Mucosa of descending colon (tissue), 3 donors: ENCODE measurements at places on chromosomes 13 and 19. TPM values are rescaled to one million over a fixed set of nuclear protein-coding genes. Genes with fewer than 3 reads are reported as not detected.

GRCh38 chr13:22369840-22370239 lies 699.0 kb downstream of the FGF9 start:
- no peak for DNase-seq

GRCh38 chr13:25153736-25154135 lies 18.4 kb downstream of the AMER2 start:
- DNase-seq = no peak

DNA sequence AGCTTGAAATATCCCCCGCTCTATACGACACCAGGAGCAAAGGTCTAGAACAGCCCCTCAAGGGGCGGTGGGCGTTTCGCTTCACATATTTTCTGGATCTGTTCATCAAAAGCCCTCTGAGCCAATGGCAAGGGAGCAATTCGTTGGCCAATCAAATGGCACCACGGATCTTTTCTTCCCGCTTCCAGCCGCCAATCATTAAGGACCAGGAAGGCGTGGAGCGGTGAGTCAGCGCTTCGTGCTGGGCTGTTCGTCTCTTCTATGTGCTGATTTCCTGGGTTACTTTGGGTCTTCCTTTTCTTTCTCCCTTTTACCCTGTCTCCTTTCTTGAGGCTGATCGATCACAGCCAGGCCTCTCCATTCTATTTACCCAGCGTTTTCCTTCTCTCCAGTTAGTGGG lies at the start of gene NLRP4:
Gene NLRP4, plus strand, starts transcription at position 201 of the 400 bp plus-strand sequence. CDS start 15,541 bp downstream, outside the sequence.
- no peak for DNase-seq

DNA sequence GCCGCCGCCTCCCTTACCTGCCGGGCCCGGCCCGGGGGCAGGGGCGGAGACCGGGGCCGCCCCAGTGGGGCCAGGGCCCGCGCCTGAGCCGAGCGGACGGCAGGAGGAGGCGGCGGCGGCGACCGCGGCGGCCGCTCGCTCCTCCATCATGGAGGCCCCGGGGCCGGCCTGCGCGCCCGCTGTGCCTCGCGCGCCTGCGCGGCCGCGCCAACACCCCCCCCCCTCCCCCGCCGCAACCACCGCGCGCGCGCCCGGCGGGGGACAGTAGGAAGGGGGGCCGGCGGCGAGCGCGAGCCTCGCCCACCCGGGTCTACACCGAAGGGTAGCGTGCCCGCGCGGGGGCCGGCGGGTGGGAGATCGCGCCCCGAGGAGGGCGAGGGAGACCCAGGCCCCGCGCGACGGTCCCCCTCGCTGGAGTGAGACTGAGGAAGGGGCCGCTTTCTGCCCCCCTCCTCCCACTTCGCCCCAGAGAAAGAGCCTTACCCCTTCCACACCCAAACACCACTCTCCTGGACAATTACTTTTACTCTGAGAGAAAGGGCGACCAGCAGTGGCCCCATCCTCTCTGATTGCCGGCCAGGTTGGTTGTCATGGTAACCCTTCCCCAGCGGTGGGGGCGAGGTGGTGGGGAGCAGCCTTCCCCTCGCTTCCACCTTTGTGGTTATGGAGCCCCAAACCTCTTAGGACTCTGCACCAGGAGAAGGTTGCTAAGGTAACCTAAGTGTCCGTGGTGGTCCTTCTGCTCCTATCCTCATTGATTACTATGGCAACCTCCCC lies at the start of gene STRN4:
Gene STRN4, minus strand, starts transcription at position 170 of the 777 bp plus-strand sequence. Its CDS starts 20 bp downstream, at position 150.
- no peak for DNase-seq

- DNase-seq = no peak
Measured at GRCh38 chr13:101996954-101997353, 404.9 kb downstream of the FGF14 start.

- DNase-seq = no peak
Measured at GRCh38 chr13:46621133-46621532, 68.2 kb downstream of the LRCH1 start.

- no peak for DNase-seq
Measured at GRCh38 chr13:95745289-95745688, 68.3 kb downstream of the DNAJC3 start.

DNA sequence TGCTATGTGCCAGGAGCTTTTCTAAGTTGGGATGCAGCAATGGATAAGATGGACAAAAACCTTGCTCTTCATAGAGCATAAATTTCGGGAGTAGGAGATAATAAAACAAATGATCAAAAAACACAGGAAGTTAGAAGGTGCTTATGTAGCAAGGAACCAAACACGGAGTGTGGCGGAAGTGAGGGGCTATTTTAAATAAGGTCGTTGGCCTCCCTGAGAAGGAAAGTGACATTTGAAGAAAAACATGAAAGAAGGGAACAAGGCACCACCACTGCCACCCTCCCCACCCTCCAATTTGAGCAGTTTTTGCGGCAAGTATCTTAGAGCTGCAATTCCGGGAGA lies 3.2 kb upstream of the GSX1 start:
- DNase-seq = no peak

DNA sequence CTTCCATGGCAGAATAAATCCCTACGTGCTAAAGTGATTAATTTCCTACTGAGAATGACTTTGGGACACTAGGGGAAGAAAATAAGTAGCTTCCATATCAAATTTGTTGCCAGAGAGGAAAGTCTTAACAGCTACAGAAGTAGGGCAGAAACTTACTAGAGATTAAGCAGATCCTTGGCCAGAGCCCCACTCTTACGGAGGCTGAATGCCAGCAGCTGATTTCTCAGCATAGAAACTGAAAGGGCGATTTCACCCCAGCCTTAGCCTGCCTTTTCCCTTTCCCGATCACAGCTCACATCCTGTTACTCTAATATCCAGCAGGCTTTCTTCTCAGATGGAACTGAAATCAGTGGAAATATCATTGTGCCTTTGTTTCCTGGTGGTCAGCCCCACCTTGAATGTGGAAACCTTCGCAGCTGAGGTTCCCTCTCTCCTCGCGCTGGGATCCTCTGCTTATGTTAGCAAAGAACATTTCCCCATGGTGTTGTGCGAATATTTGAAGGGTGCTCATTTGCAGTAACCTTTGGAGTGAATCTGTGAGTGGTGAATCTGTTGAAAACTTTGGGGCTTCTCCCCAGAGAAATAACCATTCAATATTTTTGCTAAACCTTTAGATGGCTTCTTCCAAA lies 8.4 kb downstream of the FAM124A start:
- no peak for DNase-seq

GRCh38 chr19:4891066-4891465 lies 11.6 kb downstream of the ARRDC5 start:
- DNase-seq = no peak

GRCh38 chr13:80100636-80101035 lies 240.3 kb downstream of the SPRY2 start:
- no peak for DNase-seq

DNA sequence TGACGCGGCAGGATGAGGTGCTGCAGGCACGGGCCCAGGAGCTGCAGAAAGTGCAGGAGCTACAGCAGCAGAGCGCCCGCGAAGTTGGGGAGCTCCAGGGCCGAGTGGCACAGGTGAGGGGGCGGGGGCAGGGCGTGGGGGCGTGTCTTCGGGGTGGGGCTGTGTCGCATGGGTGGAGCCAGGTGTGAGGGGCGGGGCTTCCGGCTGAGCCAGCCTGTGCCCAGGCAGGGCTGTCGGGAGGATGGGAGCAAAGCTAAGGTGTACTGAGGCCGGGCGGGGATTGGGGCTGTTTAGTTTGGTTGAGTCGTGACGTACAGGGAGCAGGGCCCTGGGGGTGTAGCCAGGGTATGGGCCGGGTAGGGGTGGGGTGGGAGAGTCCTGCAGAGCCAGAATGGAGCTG lies 62.3 kb downstream of the KCNC3 start:
- DNase-seq = peak; percentile 66

DNA sequence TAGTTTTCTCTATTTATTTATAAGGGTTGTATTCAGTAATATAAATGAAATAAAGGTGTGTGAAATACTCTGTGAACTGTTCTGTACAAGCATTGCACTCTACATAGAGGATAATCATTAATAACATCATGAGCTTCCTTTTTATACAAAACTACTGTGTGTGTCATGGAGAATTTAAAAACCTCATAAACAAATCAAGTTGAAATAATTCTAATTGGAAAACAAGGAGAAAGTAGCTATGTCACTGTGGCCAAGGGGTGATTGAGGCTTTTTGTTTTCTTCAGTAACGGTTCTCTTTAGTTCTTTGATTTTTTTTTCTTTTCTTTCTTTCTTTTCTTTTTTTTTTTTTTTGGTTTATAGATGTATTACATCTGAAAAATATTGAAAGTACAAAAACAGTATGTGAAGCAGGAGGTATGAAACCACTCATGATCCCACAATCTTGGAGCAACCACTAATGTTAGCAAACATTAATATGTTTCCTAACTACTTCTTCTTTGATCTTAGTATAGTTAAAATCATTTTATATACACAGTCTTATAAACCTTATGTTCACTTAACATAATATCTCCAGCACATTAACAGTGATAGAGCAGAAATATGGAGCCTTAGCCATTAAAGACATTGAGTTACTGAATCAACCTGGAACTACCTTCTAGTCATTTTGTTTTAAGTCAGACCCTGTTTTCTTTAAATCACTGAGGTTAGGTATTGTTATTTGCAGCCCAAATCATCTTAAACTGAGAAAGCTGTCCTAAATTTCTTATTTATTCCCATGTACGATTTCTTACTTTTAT lies 45.4 kb downstream of the WDFY2 start:
- DNase-seq = no peak

GRCh38 chr13:25744178-25744577 lies 307.6 kb downstream of the SHISA2 start:
- no peak for DNase-seq

GRCh38 chr19:38142176-38143035 lies 81.6 kb downstream of the DPF1 start:
- DNase-seq = peak; percentile 39

GRCh38 chr13:106284358-106284757 lies 251.1 kb downstream of the EFNB2 start:
- DNase-seq = no peak

- peak; percentile 68 for DNase-seq
Measured at GRCh38 chr19:10288662-10289166, 1.0 kb upstream of the ICAM5 start.

DNA sequence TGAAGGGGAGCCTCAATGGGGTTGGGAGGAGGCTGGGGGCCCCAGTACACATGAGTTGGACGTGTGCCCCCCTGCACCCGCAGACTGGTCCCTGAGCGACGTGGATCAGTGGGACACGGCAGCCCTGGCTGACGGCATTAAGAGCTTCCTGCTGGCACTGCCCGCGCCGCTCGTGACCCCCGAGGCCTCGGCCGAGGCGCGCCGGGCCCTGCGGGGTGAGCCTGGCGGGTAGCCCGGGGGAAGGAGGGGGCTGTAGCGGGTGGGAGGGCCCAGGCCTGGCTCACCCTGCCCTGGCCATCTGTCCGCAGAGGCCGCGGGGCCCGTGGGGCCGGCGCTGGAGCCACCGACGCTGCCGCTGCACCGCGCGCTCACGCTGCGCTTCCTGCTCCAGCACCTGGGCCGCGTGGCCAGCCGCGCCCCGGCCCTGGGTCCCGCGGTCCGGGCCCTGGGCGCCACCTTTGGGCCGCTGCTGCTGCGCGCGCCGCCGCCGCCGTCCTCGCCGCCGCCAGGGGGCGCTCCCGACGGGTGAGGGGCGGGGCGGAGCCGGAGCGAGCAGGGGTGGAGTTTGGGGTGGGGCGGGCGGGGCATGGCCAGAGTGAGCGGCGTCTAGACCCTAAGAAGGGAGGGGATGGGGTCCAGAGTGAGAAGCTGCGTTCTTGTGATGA lies 8.1 kb downstream of the PIK3R2 start:
- peak; percentile 77 for DNase-seq

GRCh38 chr19:17389957-17390664 lies 3.9 kb downstream of the CCDC194 start:
- peak; percentile 49 for DNase-seq

- no peak for DNase-seq
Measured at GRCh38 chr13:113875429-113875815, 11.5 kb upstream of the GAS6 start.

DCT gene
- total RNA-seq = 0.10 TPM

FGF22 gene
- not detected for total RNA-seq

ADGRE2 gene
- total RNA-seq = 1.1 TPM

MISP gene
- 361 TPM for total RNA-seq

TMEM38A gene
- total RNA-seq = 5.8 TPM

CACNA1A gene
- 5.7 TPM for total RNA-seq

ZNF714 gene
- total RNA-seq = 7.3 TPM

PABPC3 gene
- 0.22 TPM for total RNA-seq

RNF225 gene
- not detected for total RNA-seq

TSKS gene
- total RNA-seq = not detected

NECTIN2 gene
- total RNA-seq = 98.8 TPM

SIGLECL1 gene
- not detected for total RNA-seq

PLPPR3 gene
- not detected for total RNA-seq

FLT3LG gene
- total RNA-seq = 7.8 TPM

CEACAM20 gene
- total RNA-seq = not detected
